ENCODE measurements at places on chromosomes 2 and 18.

GRCh38 chr18:47526147-47526546 lies 274.7 kb upstream of the SKOR2 start:
- no peak for DNase-seq

- no peak for DNase-seq
Measured at GRCh38 chr2:102979429-102979828, 217.6 kb downstream of the TMEM182 start.

DNA sequence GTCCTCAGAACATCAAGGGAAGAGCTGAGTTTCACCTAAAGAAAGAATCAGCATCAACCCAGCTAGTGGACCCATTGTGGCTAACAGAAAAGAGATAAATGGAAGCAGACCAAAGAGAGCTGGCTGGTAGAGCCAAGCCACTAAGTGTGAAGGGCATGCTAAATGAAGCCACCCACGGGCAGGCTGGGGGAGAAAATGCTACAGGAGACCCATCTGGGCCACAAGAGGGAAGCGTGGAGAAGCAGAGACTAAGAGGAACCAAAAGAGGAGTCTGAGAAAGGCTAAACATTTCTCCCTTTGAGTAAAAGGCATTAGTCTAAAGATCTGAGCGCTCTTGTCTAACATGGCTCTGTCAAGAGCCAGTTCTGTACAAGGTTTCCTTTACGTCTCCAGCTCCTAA lies 15.8 kb downstream of the CWC22 start:
- no peak for DNase-seq

GRCh38 chr18:66916834-66917233 lies 312.9 kb upstream of the CDH19 start:
- DNase-seq = no peak

- DNase-seq = no peak
Measured at GRCh38 chr2:190794377-190794776, 86.2 kb upstream of the GLS start.

- no peak for DNase-seq
Measured at GRCh38 chr2:196205011-196205766, 33.8 kb upstream of the STK17B start.

DNA sequence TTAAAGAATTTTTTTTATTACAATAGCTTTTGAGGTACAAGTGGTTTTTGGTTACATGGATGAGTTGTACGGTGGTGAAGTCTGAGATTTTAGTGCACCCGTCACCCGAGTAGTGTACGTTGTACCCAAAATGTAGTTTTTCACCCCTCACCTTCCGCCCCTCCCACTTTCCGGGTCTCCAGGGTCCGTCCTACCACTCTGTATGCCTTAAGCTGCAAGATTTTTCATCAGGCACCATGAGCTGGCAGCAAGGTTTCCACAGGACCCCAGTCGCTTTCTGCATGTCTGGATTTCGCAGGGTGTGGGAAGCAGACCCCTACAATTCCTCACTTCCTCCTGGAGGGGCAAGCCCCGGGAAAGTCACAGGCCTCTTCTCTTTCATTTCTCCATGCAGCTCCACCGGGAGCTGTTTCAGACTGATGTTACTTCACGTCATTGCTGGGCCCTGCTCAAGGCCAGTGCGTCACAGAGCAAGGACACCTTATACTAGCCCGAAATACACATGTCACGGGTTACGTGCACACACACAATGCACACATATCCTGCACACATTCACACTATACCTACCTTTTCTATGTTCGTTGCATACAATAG lies 179.1 kb downstream of the ZFP36L2 start:
- no peak for DNase-seq

DNA sequence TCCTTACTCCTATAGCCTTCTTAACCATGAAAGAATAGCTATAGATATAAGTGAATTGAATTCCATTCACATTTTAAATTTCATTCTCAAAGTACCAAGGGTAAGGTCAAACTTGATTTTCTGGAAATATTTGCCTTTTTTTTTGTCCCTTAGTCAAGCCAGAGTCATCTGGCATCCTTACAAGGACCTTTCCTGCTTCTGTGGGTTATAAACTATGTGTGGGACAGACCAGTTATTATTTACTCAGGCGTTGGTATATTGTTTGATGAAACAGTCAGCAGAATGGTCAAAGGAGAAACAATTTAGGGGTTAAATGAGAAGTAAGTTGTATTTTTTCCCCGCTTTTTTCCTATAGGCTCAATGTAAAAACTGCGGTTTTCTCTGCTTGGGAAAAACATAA lies 1103.2 kb upstream of the ZEB2 start:
- no peak for DNase-seq

DNA sequence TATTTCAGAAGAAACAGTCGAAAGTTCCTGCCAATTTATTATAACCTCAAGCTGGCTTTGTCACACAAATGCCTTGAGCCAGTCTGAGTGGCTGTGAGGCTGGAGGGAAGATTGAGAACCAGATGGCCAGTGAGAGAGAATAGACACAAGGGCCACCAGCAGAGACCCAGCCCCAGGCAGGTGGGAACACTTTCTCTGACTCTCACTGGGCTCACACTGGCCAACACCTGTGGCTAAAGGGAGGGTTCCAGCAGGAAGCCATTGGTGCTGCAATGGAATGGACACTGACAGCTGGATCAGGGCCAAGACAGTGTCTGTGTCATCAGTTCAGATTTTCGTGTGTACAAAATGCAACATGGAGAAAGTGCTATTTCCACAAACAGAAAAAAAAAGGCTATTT lies 29.9 kb downstream of the LOXHD1 start:
- DNase-seq = no peak

- no peak for DNase-seq
Measured at GRCh38 chr18:63262369-63263335, 56.9 kb downstream of the BCL2 start.

DNA sequence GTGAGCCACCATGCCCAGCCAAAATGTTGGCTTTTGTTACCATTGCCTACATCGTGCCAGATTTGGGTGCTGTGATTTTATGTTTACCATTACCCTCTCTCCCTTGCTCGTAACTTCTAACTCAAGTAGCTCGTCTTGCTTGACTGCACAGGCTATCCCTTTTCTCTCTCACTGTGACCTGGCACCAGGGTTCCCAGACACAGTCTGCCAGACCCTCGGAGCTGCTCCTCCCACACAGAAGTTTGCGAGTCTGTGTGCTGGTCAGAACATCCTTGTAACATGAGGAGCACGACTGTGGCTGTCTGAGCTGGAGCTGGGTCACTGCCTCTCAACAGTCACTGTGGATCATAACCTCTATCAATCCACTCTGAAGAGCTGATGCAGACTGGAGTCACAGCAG lies 152.5 kb upstream of the ACKR3 start:
- no peak for DNase-seq

DNA sequence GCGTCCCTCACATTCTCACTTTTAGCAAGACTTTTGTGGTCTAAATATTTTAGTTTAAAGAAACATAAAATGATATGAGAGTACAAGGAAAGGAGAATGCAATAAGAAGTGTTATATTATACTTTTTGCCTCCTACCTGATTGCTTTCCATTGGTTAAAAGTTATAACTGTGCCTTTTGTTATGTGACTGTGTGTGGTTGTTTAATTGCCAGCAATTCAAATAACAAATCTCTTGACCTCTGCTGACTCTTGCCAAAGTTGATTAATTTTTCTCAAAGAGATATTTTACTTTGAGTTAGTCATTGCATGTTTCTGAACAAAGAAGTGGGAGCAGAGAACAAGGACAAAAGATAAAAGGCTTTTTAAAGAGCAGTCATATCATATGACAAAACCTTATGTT lies 599.5 kb downstream of the SUCLG1 start:
- DNase-seq = no peak

DNA sequence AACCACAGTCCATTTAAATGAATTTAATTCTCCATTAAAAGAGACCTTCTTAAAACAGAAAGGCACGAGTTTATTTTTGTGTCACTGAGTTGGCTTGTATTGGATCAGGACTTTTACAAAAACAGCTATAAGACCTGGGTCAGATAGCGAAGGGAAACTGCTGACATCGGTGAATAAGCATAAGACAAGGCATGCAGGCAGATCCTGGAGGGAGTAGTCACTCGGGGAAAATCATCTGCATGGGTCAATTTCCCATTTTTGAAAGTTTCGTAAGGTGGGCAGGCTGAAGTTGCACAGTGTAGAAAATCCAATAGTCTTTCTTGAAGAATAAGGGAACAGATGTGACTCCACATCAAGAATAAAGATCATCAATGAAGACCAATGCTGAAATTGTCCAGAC lies 12.9 kb downstream of the IL36B start:
- DNase-seq = no peak

GRCh38 chr18:62331581-62332356 lies 6.7 kb downstream of the TNFRSF11A start:
- no peak for DNase-seq

All from NCI-H2171 (cell line).